ENCODE measurements at places on chromosomes 3 and 15. TPM values are rescaled to one million over a fixed set of nuclear protein-coding genes. Genes with fewer than 3 reads are reported as not detected.

The KCNMB2 gene
- 2.8 TPM for total RNA-seq

The ZDHHC23 gene
- 4.1 TPM for total RNA-seq

The NR2E3 gene
- total RNA-seq, result not detected

The PRR23B gene
- total RNA-seq, result not detected

The LOXL1 gene
- total RNA-seq, result 2.2 TPM

The PLCB2 gene
- 23.5 TPM for total RNA-seq

The BCHE gene
- 0.09 TPM for total RNA-seq

The MCCC1 gene
- 25.3 TPM for total RNA-seq

The WNT7A gene
- 0.15 TPM for total RNA-seq

The PGBD4 gene
- 0.58 TPM for total RNA-seq

The LRRC2 gene
- 1.4 TPM for total RNA-seq

The SCG5 gene
- total RNA-seq, result 70.6 TPM

The FES gene
- 3.9 TPM for total RNA-seq

The MAPKAPK3 gene
- total RNA-seq, result 30.6 TPM

The MUC20 gene
- total RNA-seq, result 7.5 TPM

All from pancreas (tissue), 10 donors.